ENCODE measurements at places on chromosomes 16 and 17.

DNA sequence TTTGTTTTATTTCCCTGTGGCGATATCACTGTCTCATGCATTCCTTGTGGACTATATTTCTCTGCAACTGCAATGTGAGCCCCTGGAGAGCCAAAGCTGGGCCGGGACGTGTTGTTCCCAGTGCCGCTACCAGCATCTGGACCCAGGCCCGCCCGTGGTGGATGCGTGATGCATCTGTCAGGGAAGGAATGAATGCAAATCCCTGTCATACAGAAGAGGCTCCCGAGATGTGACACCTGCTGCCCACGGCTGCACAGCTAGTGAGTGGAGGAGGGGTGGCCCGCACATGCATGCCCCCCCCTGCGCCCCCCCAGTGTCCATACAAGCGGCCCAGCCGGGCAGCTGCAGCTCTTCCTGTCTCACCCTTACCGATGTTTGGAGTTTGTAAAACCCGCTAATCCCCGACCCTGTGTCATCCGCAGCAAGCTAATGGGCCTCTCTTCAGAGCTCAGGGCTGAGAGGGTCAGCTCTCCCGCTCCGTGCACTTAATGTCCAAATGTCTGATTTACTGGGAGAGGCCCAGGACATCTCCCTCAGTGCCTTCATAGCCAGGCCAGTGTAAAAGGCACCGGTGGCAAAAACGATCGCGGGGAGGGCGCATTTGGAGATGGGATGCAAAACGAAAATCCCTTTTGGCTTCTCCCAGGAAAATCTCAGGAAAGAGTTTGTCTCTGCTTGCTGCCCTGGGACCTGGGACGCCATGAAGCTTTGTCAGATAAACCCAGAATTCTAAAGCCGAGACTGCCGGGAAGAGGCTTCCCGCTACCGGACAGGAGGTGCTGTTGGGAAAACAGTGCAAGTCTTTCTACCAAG, 91.8 kb downstream of the FOXL1 start:
- DNase-seq = no peak

DNA sequence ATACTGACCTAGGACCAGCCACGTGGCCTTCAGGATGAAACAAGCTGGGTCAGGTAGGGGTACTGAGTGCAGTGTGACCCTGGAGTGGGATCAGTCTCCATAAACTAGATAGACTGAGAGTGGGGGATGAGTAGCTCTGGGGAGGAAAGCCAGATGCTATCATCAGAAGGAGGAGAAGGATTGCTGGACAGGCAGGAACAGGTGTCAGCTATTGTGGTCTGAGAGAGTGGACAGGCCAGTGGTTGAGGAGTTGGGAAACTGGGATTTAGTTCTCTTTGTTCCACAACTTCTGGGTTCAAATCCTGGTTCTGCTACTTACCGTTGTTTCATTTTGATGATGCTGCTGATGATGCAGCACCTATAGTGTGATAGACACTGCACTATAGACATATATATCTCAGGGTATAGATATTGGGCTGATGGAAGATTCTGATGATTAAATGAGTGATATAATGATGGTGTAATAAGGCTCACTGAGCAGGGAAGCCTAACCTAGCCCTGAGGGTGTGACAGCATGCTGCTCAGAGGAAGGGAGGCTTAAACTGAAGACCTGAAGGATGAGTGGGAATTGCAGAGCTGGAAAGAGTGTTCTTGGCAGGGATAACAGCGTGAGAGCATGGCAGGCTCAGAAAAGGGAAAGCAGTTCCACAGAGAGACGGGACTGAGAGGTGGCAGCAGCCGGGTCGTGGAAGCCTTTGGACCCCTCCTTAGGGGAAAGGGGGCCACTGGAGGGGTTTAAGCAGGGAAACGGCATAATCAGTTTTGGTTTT, 66.0 kb downstream of the SNX20 start:
- no peak for DNase-seq

GRCh38 chr16:82643936-82644630, 17.3 kb downstream of the CDH13 start:
- no peak for DNase-seq

- peak; percentile 58 for DNase-seq
Observed at GRCh38 chr17:59311051-59311468, 20.4 kb upstream of the YPEL2 start.

DNA sequence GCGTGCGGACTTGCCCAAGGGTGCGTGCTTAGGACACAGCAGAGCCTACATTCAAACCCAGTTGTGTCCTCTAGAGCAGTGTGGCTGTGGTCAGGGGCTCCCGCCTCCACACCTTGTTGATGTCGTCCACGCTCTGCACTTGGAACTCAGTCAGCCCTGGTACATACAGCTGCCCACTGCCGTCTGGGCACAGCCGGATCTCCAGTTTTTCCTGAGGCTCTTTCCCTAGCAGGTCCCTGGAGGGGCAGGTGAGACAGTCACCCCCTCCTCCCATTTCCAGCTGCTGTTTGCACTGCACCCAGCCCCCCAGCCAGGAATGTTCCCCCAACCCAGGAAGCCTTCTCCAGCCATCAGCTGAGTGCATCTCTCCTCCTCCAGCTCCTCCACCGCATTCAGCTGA, 25.7 kb downstream of the KATNB1 start:
- no peak for DNase-seq

DNA sequence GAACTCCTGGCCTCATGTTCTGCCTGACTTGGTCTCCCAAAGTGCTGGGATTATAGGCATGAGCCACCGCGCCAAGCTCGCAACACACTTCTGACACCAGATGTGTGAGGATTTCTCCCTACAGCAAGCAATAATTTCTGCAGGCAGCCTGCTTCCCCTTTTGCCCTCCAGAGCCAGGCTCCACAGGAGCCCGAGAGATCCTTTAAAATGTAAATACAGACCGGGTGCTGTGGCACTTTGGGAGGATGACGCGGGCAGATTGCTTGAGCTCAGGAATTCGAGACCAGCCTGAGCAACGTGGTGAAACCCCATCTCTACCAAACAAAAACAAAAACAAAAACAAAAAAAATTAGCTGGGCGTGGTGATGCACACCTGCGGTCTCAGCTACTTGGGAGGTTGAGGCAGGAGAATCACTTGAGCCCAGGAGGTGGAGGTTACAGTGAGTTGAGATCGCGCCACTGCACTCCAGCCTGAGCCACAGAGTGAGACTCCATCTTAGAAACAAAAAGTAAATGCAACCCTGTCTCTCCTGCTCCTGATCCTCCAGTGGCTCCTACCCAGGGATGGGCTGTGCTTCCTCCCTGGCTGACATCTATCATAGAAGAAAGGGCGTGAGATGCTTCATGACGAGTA, 14.7 kb downstream of the C16orf96 start:
- DNase-seq = no peak

DNA sequence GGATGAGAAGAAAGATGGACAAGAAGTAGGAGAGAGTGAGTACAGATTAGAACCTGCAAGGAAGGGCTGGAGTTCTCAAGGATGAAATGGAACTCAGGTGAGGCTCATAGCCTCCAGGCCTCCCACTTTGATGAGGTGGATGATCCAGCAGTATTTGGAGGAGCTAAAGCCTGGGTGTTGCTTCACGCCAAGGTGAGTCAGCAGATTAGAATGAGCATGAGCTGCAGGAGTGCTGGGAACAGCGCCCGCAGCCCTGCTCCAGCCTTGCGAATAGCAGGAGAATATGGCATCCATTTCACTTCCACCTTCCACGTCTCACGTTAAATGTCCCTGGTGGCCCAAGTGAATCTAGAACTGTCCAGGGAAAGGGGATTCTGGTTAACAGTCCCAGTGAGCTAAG, 94.4 kb upstream of the CPHXL start:
- no peak for DNase-seq

- DNase-seq = no peak
Observed at GRCh38 chr16:1494129-1494640, 1.0 kb downstream of the TELO2 start.

DNA sequence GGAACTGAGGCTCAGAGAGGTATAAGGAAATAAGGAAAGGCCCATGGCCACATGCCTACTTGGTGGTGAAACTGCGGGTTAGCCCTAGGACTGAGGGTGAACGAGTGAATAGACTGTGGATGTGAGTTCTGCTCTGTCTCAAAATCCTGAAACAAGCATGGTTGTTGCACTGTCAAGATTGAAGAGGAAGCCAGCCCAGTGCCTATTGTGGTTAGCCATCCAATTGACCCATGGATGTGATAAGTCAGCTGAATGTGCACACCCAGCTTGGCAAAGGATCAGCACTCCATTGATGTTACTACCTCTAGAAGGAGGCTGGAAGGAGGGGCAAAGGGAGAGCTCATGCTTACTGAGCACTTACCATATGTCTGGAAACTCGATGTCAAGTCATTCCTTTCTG, 4.5 kb downstream of the TMEM114 start:
- no peak for DNase-seq

GRCh38 chr17:81433656-81434055, 38.4 kb downstream of the BAHCC1 start:
- no peak for DNase-seq

- no peak for DNase-seq
Observed at GRCh38 chr16:69889295-69889964, 61.7 kb upstream of the CLEC18A start.

- no peak for DNase-seq
Observed at GRCh38 chr17:72529386-72529785, 408.6 kb downstream of the SOX9 start.

All from mucosa of gallbladder (tissue), 1 donor.